ENCODE measurements at places on chromosomes 4 and X.

DNA sequence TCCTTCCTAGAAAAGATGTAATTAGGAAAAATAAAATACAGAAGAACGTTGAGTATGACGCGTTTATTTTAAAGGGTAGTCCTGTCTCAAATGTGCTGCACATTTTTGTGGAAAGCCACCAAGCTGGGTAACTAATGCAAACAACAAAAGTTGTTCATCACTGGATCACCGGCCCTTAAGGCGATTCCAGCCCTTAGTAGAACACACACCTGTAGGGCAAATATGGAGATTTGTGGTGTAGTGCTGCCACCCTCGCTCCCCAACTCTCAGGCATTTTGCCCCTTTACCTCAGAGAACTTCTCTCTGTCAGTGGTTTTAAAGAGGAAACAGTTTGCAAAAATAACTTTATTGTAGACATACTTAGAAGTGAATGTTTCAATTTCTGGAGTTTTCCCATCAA, 1.9 kb downstream of the TBL1X start:
- DNase-seq: no peak

DNA sequence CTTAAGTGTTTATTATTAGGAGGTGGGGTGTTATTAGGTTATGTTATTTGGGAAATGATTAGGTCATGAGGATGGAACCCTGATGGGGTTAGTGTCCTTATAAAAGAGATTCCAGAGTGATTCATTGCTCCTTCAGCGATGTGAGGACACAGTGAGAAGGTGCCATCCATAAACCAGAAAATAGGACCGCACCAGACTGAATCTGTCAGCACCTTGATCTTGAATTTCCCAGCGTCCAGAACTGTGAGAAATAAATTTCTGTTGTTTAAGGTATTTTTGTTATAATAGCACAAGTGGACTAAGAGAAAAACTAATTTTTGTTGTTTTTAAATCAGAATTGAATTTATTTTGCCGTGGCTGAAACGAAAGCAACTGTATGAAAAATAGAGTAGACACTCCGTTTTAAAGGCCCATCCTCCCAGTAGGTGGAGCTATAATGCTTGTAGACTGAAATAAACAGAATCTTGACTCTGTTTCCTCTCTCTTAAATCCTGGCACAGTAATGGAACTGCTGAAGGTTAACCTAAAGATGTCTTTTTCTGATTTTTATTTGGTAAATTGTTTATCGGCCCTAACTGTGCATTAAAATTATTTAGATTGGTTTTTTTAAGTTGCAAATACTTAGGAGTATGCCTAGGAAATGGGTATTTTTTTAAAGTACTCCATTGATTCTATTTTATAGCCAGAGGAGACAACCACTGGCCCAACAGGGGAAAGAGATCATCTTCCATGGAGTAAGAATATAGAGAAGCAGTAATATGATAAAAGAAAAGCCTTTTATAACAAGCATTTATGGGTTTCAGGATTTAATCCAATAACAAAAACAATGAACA, 133.2 kb upstream of the ADAMTS3 start:
- DNase-seq: peak; percentile 4

- DNase-seq: no peak
Observed at GRCh38 chr4:13982010-13982409, 354.5 kb upstream of the BOD1L1 start.

DNA sequence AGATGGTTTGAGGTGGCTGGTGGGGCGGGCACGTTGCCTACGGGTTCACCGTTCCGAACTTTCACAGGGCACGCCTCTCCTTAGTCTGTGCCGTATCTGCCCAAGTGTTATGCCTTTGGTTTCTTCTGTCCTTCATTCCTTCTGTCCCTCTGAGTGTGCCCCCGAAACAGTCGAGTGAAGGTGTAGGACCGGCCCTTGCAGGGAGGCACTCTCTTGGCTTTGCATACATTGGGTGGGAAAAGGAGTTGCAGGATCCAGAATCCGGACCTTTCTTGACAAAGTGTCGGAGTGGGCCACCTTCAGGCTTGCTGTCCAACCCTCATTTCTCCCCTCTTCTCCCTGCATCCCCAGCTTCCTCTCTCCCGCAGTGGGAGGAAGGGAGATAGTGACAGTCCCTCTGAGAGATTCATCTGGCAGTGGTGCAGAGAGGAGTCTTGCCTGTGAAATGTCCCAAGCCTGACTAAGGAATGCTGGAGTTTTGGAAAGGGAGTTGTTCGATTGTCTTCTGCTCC, 569 bp downstream of the ARFIP1 start:
- no peak for DNase-seq

DNA sequence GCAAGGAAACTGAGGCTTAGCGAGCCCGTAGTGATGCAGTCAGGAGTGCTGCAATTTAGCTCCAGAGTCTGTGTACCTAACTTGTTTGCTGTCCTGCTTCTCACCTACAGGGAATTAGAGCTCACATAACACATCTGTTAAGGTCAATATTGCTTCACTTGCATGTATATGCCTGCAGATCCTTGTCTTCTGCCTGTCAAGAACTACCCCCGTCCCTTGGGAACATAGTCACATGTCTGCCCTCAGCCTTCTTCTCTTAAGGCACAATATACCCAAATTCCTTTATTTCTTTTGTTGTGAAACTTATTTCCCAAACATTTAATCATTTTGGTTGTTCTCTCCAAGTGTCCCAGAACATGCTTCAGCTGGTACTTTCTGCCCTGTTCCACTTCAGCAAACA, 103.3 kb upstream of the LEF1 start:
- no peak for DNase-seq

GRCh38 chr4:152959080-152959479, 23.0 kb downstream of the FHDC1 start:
- no peak for DNase-seq

DNA sequence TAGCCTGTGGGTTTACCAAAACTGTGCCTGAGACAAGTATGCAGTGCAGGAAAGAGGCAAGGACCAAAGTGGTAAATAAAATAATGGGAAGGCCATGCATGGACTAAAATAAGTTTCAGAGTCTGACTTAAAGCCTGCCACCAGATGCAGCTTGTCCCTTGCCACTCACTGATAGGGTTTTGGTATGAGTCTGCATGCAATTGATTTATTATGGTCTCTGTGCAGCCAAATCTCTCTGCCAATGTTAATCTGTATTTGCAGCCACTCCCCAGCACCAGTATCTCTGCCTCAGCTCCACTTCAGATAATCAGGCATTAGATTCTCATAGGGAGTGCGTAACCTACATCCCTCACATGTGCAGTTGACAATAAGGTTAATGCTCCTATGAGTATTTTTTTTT, 5.5 kb upstream of the FGF2 start:
- DNase-seq: no peak

GRCh38 chr4:69656653-69657158, 3.7 kb upstream of the UGT2A1 start:
- no peak for DNase-seq

DNA sequence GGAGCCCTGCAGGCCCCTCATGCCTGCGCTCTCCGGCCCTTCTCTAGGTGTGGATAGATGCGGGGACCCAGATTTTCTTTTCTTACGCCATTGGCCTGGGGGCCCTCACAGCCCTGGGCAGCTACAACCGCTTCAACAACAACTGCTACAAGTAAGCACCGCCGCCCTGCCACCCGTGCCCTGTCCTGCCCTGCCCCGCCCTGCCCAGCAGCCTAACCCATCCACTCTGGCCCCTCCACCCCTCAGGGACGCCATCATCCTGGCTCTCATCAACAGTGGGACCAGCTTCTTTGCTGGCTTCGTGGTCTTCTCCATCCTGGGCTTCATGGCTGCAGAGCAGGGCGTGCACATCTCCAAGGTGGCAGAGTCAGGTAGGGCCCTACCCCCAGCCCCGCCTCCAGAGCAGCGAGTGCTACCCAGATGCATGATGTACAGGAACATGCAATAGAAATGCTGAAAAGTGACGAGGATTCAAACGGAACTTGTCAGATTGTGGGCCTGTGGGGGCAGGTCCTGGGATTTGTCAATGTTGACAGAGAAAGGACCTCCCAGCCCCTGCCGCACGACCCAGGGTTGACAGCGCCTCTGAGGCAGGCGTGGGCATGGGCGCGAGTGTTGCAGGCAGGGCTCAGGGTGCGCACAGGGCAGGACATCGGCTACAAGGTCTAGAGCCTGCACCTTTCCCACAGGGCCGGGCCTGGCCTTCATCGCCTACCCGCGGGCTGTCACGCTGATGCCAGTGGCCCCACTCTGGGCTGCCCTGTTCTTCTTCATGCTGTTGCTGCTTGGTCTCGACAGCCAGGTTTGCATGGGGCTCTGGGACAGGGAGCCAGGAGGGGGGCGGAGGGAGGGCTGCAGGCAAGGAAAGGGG, 5.7 kb downstream of the SLC6A8 start:
- no peak for DNase-seq

DNA sequence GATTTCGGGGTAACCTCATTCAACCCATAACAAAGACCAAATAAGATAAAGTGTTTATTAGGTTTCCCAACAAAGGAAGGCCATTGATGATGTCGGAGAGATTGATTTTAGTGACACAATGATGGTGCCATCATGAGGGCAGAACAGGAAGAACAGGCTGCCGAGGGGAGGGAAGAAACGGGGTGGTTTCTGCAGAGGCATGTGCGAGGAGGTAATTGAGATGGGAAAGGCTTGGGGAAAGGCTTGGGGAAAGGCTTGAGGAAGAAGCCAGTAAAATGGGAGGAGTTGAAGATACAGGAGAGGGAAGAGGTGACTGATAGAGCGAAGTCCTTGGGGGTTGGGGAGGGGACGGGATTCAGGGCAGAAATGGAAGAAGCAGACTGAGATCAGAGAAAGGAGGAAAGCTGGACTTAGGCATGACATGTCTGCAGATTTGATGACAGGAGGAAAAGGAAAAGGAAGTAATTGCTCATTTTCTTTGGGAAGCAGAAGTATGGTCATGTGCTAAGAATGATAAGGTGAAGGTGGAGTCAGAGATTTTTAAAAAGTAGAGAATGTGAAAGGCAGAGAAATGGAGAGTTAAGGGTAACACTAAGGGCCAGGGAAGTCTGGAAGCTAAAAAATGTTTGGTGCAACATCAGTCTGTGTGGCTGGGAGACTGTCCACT, 6.0 kb downstream of the HPSE start:
- no peak for DNase-seq

- no peak for DNase-seq
Observed at GRCh38 chr4:81620442-81620841, 148.7 kb upstream of the RASGEF1B start.

DNA sequence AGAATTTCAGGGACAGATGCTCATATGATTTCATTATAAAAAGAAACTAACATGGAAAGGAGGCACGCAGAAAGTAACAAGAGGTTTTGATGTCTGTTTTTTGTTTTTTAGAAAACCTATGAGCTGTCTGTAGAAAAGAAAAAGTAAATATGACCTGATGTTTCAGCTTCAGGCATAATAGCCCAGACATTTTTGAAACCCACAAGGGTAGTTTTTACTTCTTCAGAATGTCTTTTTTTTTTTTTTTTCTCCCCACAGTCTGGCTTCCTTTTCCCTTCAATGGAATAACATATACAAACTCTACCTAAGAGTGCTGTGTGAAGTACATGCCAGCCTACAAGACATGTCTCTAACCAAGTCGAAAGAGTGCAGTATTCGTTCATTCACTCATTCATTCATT, 18.3 kb upstream of the STX18 start:
- DNase-seq: no peak

- DNase-seq: no peak
Observed at GRCh38 chr4:25098964-25099891, 61.0 kb downstream of the SEPSECS start.

- DNase-seq: no peak
Observed at GRCh38 chr4:24321616-24322015, 262.7 kb downstream of the DHX15 start.

DNA sequence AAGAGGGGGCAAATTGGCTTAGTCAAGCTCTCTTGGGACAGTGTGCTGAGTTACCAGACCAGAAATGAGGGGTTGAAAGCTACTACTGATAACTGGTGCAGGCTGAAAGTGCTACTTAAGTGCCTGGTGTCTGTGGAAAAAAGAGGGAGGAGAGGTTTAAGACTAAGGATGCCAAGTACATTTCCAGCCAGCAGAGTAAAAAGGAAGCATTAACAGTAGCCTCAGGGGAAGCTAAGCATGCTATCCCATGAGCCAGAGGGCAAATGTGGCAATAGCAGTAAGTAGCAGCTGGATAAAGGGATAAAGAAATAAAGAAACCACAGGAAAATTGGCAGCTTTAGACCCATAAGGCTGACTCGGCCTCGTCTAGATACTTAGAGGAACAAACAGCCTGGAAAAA, 196.3 kb upstream of the MAB21L2 start:
- no peak for DNase-seq

DNA sequence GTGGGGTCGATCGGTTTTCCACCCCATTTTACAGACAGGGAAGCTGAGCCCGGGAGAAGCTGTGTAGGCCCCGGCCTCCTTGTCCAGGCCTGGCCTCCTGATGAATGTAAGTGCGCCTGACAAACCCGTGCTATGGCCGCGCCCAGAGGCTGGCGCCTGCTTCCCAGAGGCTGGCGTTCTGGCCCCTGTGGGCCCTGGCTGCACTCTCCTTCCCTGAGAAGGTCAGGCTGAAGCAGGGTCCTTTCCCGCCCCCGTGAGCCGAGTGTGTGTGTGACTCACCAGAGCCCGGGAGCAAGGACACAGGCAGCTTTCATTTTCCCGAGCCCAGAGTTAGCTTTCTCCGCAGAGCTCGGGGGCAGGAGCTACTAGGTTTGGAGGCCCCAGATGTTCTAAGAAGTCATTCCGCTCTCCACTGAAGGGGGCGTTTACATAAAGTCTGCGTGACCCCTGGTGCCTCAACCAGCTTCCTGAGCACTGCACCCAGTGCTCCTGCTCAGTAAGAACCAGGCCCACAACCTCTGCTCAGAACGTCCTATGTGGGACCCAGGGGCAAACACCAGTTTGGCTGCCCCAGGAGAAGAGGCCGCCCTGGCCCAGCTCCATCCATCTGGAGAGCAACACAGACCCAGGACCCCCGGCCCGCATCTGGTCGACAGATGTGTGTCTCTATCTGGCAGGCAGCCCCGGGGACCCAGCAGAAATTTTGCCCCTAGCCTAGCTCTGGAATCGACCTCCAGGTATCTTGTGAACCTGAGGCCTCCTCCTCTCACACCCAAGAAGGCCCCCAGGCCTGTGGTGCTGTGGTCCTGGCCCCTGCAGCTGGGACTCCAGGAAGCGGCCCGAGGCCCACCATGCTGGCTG, 13.6 kb downstream of the UVSSA start:
- no peak for DNase-seq

DNA sequence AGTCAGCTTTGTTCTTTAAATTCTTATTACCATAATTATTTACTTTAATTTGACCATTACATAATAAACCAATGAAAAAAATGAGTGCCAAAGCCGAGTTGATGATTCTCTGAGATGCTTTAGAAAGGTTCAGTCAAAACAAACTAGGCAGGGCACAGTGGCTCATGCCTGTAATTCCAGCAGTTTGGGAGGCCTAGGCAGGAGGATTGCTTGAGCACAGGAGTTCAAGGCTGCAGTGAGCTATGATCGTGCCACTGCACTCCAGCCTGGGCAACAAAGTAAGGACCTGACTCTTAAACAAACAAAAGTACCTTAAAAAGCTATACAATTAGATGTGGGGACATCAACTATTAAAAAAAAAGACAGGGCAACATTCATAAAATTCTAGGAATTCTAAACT, 75.0 kb downstream of the AFAP1 start:
- no peak for DNase-seq

GRCh38 chr4:139374251-139374650, 72.0 kb upstream of the NDUFC1 start:
- DNase-seq: no peak

Data from stimulated activated CD4-positive, alpha-beta T cell treated with anti-CD3 and anti-CD28 coated beads, Interleukin-15, amount 100 ng/mL, for 48 hours (primary cell).